Upper lobe of left lung (tissue), 6 donors: ENCODE measurements at places on chromosomes 2 and 18. TPM values are rescaled to one million over a fixed set of nuclear protein-coding genes. Genes with fewer than 3 reads are reported as not detected.

- H3K36me3 ChIP-seq = no peaks in the 10 kb centered on the region
- H3K27ac ChIP-seq = no peak overlapping the region
- no peak overlapping the region for H3K4me3 ChIP-seq
- DNase-seq = no peak
These were observed 5.1 kb downstream of the DGUOK start for GRCh38 chr2:73931531-73932500.

DNA sequence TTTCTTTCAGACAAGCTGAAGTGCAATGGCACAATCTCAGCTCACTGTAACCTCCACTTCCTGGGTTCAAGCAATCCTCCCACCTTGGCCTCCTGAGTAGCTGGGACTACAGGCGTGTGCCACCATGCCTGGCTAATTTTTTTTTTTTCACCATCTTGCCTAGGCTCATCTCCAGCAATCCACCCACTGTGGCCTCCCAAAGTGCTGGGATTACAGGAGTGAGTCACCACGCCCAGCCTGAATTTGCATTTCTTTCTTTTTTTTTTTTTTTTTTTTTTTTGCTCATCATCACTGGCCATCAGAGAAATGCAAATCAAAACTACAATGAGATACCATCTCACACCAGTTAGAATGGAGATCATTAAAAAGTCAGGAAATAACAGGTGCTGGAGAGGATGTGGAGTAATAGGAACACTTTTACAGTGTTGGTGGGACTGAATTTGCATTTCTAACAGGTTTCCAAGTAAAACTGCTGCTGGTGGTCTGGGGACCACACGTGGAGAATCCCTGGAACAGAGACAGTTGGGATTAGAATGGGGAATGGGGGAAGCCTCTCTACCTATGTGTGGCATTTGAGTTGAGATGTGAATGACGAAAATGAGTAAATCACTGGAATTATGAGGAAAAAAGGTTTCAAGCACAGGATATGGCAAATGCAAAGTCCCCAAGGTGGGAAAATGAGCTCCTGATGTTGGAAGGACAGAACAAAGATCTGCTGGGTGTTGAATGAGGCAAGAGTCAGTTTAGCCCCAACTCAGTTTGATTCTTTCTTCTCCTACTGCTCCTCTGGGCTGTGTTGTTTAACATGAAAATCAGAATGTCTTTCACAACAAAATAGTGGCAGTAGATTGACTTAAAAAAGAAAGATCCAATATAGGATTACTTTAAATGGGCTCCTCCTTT is 88.8 kb upstream of the MAP4K4 start:
- H3K36me3 ChIP-seq = no peaks in the 10 kb centered on the region
- H3K27me3 ChIP-seq = no peaks in the 10 kb centered on the region
- no peak overlapping the region for H3K4me3 ChIP-seq
- no peak for DNase-seq
- no peak overlapping the region for H3K27ac ChIP-seq

GRCh38 chr2:176124110-176124946 is 1.8 kb downstream of the HOXD9 start:
- no peak overlapping the region for H3K27ac ChIP-seq
- H3K4me3 ChIP-seq = no peak overlapping the region
- peaks cover 16% of the 10 kb centered on the region for H3K4me1 ChIP-seq
- peaks cover 84% of the 10 kb centered on the region for H3K27me3 ChIP-seq

DNA sequence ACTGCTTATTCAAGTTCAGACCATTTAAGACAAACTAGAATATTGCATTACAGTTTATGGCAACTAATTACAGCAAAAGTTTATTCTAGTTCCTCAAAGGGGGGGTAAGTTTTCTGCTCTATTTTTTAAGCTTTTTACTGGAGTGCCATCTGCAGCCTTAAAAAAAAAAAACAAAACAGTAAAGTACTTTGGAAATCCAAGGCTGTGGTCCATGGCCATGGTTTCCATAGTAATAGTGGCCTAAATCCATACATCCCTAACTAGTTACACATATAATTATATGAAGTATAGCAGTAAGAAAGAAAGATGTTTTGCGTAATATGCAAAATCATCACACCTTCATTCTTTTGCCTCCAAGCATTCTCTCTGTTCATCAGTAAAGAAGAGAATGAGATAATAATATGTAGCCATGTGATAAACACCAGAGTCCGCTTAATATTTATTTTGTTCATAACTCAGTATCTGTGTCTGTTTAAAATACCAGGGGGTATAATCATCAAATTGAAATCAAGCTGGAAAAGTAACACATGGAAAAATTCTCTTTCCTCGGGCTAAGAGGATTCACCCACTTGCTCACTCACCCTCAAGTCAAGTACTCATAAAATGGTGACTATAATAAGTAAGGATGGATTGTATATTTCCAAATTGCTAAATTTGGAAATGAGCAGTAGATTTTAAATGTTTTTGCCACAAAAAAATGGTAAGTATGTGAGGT is 301.1 kb upstream of the RND3 start:
- H3K4me3 ChIP-seq = no peak overlapping the region
- no peaks in the 10 kb centered on the region for H3K27me3 ChIP-seq
- H3K36me3 ChIP-seq = no peaks in the 10 kb centered on the region
- no peak for DNase-seq
- no peaks in the 10 kb centered on the region for H3K4me1 ChIP-seq

Gene RAPGEF4
- total RNA-seq = 15.7 TPM

Gene PDE1A
- total RNA-seq = 3.5 TPM

- no peak overlapping the region for H3K27ac ChIP-seq
- DNase-seq = no peak
- H3K4me3 ChIP-seq = no peak overlapping the region
- no peaks in the 10 kb centered on the region for H3K4me1 ChIP-seq
- H3K27me3 ChIP-seq = no peaks in the 10 kb centered on the region
These were observed 490.4 kb upstream of the ID2 start for GRCh38 chr2:8191427-8191826.

GRCh38 chr18:69870736-69871135 is 76.9 kb downstream of the CD226 start:
- no peak for DNase-seq
- no peak overlapping the region for H3K4me3 ChIP-seq
- H3K4me1 ChIP-seq = no peaks in the 10 kb centered on the region
- H3K36me3 ChIP-seq = no peaks in the 10 kb centered on the region
- H3K27me3 ChIP-seq = no peaks in the 10 kb centered on the region

DNA sequence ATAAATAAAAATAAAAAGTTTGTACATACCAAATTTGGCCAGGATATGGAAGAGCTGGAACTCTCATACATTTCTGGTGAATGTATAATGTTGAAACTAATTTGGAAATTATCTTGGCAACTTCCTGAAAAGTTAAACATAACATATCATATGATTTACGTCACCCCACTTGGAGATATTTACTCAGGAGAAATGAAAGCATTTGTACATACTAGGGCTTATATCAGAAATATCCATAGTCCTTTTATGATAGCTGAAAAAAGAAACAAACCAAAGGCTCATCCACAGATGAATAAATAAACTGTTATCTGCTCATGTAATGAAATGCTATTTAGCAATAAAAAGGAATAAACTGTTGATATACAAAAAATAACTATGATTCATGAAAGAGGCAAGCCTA is 318.2 kb upstream of the NRXN1 start:
- no peak overlapping the region for H3K4me3 ChIP-seq
- no peaks in the 10 kb centered on the region for H3K27me3 ChIP-seq
- no peaks in the 10 kb centered on the region for H3K4me1 ChIP-seq
- H3K27ac ChIP-seq = no peak overlapping the region
- DNase-seq = no peak

Gene LRATD1
- total RNA-seq = 4.9 TPM

- H3K27me3 ChIP-seq = no peaks in the 10 kb centered on the region
- H3K36me3 ChIP-seq = no peaks in the 10 kb centered on the region
These were observed 395.2 kb downstream of the RAD51AP2 start for GRCh38 chr2:17122887-17123501.

- no peak overlapping the region for H3K27ac ChIP-seq
- H3K27me3 ChIP-seq = no peaks in the 10 kb centered on the region
- H3K4me3 ChIP-seq = no peak overlapping the region
- H3K4me1 ChIP-seq = no peaks in the 10 kb centered on the region
- no peaks in the 10 kb centered on the region for H3K36me3 ChIP-seq
- no peak for DNase-seq
These were observed 153.7 kb upstream of the NCK2 start for GRCh38 chr2:105590780-105591660.

Gene CCL20
- 8.5 TPM for total RNA-seq

Gene IL18RAP
- 16.3 TPM for total RNA-seq

DNA sequence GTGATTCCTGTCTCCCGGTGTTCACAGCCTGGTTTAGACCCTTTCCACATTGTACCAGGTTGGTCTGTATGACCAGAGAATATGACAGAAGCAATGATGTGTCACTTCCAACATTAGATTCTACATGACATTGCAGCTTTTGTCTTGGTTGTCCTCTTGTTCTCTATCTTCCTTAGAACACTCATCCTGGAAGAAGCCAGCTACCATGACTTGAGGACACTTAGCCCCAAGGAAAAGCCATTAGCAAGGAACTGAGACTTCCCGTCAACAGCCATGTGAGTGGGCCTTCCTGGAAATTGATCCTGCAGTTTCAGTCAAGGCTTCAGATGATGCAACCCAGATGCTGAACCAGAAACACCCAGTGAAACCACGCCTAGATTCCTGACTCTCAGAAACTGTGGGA is 143.3 kb downstream of the MREG start:
- H3K36me3 ChIP-seq = no peaks in the 10 kb centered on the region
- H3K27ac ChIP-seq = no peak overlapping the region
- peaks cover 4% of the 10 kb centered on the region for H3K4me1 ChIP-seq
- DNase-seq = no peak

DNA sequence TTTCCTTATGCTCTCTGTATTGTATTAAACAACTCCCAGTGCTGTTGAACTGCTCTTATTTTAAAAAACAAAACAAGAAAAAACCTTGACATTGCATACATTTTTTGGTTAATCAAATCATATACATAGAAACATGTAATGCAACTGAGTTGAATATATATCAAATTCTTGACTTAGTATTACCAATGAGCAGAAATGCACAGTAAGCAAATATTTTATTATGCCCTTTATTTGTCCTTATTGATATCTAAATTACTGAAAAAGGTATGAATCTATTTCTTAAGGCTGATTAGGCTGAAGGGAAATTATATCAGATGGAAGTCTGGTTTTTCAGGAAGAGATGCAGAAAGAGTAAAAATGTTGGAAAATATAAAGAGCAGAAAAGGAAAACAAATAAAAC is 6.9 kb upstream of the KDM3A start:
- H3K27ac ChIP-seq = no peak overlapping the region
- DNase-seq = no peak
- no peaks in the 10 kb centered on the region for H3K36me3 ChIP-seq
- no peaks in the 10 kb centered on the region for H3K27me3 ChIP-seq
- no peaks in the 10 kb centered on the region for H3K4me1 ChIP-seq

GRCh38 chr2:38187541-38188011 is 111.6 kb upstream of the CYP1B1 start:
- no peaks in the 10 kb centered on the region for H3K27me3 ChIP-seq
- DNase-seq = no peak
- H3K27ac ChIP-seq = peak overlapping the region; percentile 17
- no peaks in the 10 kb centered on the region for H3K36me3 ChIP-seq

- H3K4me1 ChIP-seq = no peaks in the 10 kb centered on the region
- DNase-seq = no peak
- H3K27me3 ChIP-seq = no peaks in the 10 kb centered on the region
- no peak overlapping the region for H3K27ac ChIP-seq
These were observed 94.3 kb downstream of the IRS1 start for GRCh38 chr2:226705133-226705886.

- H3K36me3 ChIP-seq = peaks cover 37% of the 10 kb centered on the region
- no peaks in the 10 kb centered on the region for H3K27me3 ChIP-seq
- H3K4me1 ChIP-seq = no peaks in the 10 kb centered on the region
- H3K27ac ChIP-seq = no peak overlapping the region
- DNase-seq = no peak
These were observed 122.6 kb downstream of the DYSF start for GRCh38 chr2:71575966-71576365.

GRCh38 chr2:205994344-205994743 is 91.6 kb downstream of the INO80D start:
- no peak overlapping the region for H3K4me3 ChIP-seq
- no peak for DNase-seq
- H3K27ac ChIP-seq = no peak overlapping the region
- H3K4me1 ChIP-seq = peaks cover 5% of the 10 kb centered on the region
- H3K27me3 ChIP-seq = no peaks in the 10 kb centered on the region

Gene MAIP1
- total RNA-seq = 2.1 TPM

GRCh38 chr2:134550566-134551164 is 168.1 kb downstream of the TMEM163 start:
- H3K27me3 ChIP-seq = no peaks in the 10 kb centered on the region
- DNase-seq = no peak
- no peak overlapping the region for H3K27ac ChIP-seq
- H3K4me3 ChIP-seq = no peak overlapping the region

GRCh38 chr2:120204417-120204816 is 18.8 kb downstream of the TMEM185B start:
- H3K27me3 ChIP-seq = no peaks in the 10 kb centered on the region
- no peak for DNase-seq
- H3K36me3 ChIP-seq = no peaks in the 10 kb centered on the region
- no peak overlapping the region for H3K27ac ChIP-seq

Gene CXCR1
- total RNA-seq = 11.6 TPM

DNA sequence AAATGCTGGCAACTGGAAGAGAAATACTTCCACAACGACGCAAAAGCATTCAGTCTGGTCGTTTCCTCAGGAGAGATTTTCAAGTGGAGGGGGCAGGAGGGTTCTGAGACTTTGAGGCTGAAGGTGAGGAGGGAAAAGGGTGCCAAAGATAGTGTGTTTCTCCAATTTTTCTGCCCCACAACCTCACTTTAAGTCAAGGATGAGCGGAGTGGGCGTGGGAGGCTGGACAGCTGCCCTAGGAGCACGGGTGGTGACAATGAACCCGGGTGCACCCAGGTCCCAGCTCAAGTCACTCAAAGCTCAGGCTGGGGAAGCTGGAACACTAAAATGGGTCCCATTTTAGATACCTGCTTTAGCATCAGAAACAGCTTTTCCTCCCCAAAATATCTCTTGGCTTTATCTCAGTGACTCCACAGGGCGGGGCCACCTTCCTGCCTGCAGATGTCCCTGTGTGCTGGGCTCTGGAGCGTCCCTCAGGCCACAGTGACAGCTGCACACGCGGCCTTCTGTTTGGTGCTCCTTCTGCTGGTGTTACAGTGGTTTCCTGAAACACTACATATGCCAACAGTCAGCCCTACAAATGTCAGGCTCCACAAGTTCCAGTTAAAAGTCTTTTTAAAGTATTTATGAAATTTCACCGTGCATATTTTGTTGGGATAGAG is 1.4 kb upstream of the MBP start:
- peak; percentile 71 for DNase-seq
- peak overlapping the region; percentile 77 for H3K4me3 ChIP-seq
- no peaks in the 10 kb centered on the region for H3K36me3 ChIP-seq
- H3K27me3 ChIP-seq = no peaks in the 10 kb centered on the region
- peak overlapping the region; percentile 99 for H3K27ac ChIP-seq

GRCh38 chr2:207290833-207291624 is 125.3 kb upstream of the KLF7 start:
- no peak for DNase-seq
- no peak overlapping the region for H3K4me3 ChIP-seq
- H3K27ac ChIP-seq = no peak overlapping the region
- peaks cover 9% of the 10 kb centered on the region for H3K4me1 ChIP-seq
- no peaks in the 10 kb centered on the region for H3K36me3 ChIP-seq
